ENCODE measurements at places on chromosomes 12 and 14.

- DNase-seq, result no peak
Measured at GRCh38 chr14:74563586-74564159, 48.4 kb downstream of the LTBP2 start.

- no peak for DNase-seq
Measured at GRCh38 chr12:20361416-20361815, 6.9 kb upstream of the PDE3A start.

GRCh38 chr12:5083955-5084849 is 40.5 kb downstream of the KCNA5 start:
- peak; percentile 31 for DNase-seq

- peak; percentile 65 for DNase-seq
Measured at GRCh38 chr12:12008931-12009611, 61.7 kb upstream of the BCL2L14 start.

GRCh38 chr12:57522887-57523705 is 472 bp downstream of the MBD6 start:
- DNase-seq, result peak; percentile 55

DNA sequence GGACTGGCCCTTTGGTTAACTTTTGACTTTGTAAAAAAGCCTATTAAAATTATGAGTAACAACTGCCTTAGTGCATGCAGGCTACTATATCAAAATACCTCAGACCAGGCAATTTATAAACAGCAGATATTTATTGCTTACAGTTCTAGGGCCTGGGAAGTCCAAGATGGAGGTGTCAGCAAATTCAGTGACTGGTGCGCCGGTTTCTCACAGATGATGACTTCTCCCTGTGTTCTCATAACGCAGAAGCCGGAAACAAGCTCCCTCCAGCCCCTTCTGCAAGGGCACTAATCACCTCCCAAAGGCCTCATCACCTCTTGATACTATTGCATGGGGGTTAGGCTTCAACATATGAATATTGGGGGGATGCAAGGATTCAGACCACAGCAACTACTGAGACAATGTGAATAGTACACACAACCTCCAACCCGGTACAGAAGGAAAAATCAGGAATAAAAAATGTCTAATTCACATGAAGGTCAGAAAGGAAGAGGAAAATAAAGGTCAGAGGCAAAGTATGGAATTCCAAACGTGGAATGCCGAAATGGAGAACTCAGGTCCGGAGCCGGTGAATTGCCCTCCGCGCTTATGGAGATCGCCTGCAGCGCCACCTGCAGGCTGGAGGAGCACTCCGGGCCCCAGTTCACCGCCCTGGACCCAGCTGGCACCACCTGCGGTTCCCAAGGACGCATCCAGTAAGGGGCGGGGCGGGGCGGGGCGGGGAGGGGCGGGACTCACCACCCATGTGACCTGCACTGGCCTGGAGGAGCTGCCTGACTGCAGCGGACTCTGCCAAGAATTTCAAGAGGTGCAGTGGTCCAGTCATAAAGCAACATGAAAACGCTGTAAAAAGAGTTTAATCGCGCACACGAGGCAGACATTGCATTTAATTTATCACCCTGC is 203.4 kb downstream of the KIF26A start:
- DNase-seq, result peak; percentile 69

DNA sequence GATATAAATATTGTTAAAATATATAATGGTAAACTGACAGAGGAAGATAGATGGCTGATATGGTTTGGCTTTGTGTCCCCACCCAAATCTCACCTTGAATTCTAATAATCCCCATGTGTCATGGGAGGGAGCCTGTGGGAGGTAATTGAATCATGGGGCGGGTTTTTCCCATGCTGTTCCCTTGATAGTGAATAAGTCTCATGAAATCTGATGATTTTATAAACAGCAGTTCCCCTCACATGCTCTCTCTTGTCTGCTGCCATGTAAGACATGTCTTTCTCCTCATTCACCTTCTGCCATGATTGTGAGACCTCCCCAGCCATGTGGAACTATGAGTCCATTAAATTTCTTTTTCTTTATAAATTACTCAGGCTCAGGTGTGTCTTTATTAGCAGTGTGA is 46.3 kb downstream of the PTCSC3 start:
- DNase-seq, result no peak

- DNase-seq, result no peak
Measured at GRCh38 chr12:501722-502447, 42.1 kb downstream of the B4GALNT3 start.

GRCh38 chr14:91722386-91722785 is 9.5 kb downstream of the CATSPERB start:
- no peak for DNase-seq

DNA sequence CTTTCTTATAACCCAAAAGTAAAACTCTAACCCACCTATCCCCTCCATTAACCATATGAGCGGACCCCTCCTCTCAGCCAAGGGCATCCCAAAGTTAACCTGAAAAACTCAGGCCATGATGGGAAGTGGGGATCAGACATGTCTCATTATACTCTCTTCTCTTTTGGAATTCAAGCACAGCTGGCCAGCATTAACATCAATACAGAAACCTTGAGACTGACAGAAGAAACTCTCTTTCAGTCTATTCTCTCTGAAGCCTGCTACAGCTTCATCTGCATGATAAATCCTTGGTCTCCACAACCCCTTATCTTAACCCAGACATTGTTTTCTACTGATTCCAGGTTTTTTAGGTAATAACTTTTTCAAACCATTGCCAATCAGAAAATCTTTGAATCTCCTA is 17.5 kb upstream of the SLCO1B3 start:
- DNase-seq, result no peak

DNA sequence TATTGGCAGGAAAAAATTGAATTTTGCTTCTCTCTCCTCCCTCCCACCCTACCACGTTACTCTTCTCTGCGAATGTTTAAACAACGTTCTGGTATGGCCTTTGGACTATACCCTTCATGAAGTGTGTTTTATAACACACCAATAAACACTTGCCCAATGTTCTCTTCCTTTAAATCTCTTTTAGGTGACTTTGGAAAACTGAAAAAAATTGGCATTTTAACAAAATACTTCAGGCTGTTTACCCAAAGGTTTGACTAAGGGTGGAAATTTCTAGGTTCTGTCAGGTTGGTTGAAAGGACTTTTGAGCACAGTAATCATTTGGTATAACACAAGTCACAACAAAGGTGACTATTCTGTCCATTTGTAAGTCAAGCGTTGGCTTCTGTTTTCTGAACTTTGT is 446.8 kb downstream of the AEBP2 start:
- DNase-seq, result no peak

DNA sequence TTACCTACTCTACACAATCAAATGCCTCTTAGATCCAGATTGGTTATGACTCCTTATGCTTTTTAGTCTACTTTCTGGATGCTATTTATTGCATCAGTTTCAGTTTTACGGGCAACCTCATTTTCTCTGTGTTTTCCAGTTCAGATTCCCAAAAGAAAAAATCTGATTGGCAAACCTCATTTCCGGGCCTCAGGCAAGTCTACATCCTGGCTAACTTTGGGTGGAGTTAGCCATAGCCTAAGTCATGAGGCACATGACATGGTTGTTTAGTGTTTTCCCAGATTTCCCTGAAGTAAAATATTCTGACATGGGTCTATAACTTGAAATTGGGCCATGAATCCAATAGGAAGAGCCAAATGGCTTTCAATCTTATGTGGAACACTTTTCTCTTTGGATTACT is 339.7 kb downstream of the NUAK1 start:
- no peak for DNase-seq

DNA sequence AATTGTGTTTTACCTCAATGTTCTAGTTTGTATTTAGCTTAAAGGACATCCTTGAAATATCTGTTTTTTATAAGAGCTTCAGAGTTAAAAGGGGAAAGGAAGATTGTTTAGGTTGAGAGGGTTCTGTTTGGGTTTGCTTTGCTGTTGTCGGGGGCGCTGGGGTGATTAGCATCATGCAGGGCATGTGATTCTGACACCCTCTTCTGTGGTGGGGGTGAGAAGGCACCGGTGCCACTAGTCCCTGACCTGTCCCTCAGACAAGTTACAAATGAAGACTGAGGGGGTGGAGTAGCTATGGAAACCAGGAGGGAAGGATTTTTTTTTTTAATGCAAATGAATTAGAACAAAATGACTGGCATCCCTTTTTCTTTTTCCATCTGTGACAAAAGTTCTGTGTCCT is 291.3 kb downstream of the RPAP3 start:
- DNase-seq, result peak; percentile 53

DNA sequence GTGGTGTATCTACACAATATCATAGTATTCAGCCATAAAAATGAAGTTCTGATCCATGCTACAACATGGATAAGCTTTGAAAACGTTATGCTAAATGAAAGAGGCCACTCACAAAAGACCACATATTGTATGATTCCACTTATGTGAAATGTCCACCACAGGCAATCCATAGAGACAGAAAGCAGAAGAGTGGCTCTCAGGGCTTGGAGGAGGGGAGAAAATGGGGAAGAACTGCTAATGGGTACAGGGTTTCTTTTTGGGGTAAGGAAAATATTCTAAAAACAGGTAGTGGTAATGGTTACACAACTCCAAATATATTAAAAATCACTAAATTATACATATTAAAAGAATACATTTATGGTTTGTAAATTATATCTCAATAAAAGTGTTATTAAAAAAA is 16.5 kb downstream of the SCNN1A start:
- no peak for DNase-seq

DNA sequence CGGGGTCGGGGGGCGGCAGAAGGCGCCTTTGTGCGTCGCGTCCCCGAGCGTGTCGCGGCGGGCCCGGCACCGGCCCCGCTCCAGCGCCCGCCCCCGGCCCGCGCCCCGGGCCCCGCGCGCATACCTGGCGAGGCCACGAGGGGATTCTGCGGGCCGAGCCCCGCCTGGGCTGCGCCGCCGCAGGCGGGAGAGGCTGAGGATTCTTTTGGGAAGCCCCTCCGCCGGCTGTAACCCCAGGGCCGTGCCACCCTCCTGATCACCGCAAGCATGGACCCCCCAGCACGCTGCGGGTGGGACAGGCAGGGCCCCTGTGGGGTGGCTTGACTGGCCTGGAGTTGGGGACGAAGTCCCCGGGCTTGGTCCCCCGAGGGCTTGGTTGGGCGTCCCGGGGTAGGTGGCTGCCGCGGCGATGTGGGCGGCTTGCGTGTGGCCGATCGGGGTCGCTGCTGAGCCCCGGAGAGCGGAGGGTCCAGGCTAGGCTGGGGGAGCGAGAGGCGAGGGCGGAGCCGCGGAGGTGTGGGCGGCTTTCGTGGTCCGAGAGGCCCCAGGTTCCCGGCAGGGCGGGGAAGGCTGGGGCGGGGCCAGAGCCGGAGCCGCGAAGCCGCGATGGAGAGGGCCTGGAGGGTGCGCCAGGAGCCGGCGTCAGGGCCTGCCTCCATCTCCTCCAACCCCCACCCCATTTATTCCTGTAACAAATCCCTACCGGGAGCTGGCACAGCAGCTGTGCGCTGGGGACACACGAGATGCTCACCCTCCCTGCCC is 28.4 kb upstream of the GPR132 start:
- peak; percentile 85 for DNase-seq

DNA sequence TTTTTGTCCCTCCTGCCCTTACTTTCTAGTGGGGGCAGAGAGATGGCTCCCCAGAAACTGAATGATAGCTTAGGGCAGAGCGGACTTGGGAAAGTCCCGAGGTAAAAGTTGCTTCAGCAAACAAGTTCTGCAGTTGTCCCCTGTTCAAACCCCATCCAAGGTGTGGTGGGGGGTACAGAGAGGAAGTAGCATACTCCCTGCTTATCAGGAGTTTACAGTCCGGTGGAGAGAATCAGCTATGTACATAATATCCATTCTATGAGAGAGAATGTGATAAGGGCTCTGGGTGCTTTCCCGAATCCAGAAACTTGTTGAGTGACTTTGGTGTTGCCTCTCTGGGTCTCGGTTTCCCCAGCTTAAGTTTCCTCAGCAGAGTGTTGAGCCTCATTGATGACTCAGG is 40.4 kb upstream of the VRK1 start:
- no peak for DNase-seq

DNA sequence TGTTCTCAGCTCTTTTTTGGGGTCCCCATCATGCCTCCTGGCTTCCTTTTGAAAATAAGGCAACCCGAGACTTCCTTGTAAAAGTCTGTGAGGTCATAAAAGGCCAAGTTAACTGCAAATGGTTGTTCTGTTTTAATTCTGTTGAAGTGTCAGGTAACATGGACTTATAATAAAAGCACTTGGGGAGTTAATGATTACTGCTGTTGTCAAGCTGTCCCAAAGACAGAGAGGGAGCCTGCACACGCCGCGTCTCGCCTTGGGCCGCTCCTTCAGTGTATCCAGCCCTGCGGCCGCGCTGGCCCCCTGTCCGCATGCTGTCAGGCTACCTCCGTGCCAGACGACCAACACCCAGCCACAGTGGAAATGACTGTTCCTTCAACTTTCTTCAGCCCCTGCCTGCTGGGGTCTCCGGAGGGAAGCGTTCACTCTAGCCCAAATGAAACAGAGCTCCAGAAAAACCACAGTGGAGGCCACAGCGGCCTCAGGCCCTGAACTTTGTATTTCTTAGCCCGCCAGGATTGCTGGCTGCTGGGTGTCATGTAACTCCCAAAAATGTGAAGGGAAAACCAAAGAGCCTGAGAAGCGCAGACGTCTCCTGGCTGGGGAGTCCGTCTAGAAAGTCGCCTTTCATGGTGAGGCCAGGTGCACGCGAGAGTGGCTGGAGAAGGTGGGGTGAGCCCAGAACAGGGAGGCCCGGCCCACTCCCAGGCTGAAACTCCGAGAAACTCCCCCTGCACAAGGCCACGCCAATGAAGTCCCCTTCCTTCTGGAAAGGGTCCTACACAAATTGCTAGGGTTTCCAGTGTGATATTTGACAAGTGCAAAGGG is 189.1 kb downstream of the ZFP36L1 start:
- DNase-seq, result no peak

DNA sequence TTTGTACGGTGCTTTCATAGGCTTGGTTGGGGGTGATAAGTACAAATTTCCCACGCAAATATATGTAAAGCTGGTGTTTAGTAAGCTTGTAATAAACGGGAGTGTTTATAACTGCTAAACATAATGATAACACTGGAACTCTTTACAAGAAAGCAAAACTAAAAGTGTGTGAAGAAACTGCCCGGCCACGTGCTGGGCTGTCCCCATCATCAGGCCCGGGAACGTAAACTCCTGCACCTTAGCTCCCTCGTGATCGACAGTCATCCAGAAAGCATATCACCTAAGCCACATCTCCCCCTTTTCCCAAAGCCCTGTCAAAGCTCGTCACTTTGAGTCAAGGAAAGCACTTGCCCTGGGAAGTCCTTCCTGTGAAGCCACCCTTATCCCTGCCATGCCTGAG is 18.0 kb upstream of the PARP11 start:
- DNase-seq, result no peak

DNA sequence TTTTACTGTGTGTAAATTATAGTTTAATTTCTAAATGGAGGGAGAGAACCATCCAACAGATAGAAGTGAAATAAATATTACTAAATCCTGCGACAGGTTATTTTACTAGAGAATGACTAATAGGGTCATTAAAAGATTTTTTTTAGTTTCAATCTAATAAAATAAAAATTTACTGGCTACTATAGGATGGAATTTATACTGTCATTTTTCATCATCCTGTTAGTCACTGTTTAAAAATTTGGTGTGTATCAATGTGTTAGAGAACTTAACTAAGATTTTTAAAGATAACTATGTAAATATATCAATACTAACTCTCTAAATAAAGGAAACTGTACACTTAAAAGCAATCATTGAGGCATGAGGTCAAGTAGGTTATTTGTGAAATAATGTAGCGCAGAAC is 41.1 kb upstream of the CDKN3 start:
- DNase-seq, result no peak

- no peak for DNase-seq
Measured at GRCh38 chr14:90788031-90788430, 28.2 kb downstream of the TTC7B start.

GRCh38 chr14:93759719-93760307 is 28.5 kb downstream of the PRIMA1 start:
- DNase-seq, result no peak
